ENCODE measurements at places on chromosomes 12 and 14.

DNA sequence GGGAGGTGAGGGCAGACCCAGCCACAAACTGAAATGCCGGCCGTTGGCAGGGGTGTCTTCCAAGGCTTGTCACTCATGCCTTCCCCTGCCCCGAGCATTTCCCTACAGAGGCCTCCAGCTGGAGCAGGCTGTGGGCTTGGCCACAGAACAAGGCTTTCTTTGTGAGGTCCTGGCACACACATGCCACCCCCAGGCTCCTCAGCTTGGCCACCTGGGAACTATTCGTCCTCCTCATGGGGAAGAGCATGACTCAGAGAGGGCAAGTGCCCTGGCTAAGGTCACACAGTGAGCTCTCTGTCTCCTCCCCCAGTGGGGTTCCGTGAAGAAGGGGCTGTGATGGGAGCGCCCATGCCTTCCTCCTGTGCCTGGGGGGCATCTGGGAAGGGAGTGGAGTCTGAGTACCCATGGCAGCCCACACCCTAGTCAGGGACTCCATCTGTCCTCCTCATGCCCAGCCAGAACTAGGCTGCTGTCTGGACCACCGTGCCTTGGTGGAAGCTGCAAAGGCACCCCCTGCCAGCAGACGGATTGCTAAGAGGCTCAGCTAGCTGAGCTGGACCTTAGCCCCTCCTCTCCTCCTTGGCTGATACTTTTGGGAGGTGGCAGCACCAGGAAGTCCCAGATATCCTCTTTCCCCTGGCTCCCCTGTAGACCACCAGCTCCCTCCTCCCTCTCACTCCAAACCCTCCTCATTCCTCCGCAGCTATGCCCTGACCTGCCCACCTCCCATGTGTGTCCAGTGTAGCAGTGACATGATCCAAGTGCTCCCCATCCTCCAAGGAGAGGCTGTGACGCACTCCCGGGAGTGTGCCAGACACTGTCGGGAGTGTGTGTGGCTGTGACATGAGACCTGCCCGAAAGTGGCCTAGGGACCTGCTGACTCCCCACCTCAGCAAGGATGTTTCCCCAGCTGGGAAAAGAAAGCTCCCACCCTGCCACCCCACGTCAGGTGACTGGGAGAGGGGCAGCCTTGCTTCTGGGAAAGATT, 21.4 kb downstream of the ABCB9 start:
- no peak for DNase-seq

DNA sequence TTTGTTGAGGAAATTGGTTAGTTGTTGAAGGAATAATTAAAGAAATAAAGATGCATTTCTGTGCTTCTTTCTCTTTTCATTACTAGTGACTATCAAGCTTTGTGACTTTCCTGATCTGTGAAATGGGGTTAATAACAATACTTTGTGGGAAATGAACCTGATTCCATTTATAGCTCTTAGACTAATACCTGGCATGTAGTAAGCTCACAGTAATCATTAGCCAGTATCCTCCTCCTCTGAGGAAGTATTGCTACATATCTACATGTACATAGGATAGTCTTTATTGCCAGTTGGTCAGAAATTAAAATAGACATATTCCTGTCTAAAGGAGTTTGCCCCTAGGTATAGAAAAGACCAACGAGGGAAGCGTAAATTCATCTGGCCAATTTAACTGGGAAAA, 1.8 kb upstream of the CCDC198 start:
- DNase-seq: no peak

DNA sequence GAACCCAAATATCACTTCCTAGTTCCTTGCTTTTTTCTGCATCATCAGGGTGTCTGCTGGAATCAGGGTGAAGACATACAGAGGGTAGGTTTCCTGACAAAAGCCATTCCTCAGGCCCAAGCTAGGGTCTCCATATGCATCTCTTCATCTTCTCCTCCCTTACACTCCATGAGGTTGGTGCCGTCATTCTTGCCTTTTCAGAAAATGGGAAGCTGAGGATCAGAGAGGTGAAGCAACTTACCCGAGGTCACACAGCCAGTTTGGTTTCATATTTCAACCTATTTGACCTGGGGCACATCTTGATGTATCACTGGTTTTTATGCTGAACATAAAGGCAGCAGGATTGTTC, 7.3 kb upstream of the FAM222A start:
- no peak for DNase-seq

DNA sequence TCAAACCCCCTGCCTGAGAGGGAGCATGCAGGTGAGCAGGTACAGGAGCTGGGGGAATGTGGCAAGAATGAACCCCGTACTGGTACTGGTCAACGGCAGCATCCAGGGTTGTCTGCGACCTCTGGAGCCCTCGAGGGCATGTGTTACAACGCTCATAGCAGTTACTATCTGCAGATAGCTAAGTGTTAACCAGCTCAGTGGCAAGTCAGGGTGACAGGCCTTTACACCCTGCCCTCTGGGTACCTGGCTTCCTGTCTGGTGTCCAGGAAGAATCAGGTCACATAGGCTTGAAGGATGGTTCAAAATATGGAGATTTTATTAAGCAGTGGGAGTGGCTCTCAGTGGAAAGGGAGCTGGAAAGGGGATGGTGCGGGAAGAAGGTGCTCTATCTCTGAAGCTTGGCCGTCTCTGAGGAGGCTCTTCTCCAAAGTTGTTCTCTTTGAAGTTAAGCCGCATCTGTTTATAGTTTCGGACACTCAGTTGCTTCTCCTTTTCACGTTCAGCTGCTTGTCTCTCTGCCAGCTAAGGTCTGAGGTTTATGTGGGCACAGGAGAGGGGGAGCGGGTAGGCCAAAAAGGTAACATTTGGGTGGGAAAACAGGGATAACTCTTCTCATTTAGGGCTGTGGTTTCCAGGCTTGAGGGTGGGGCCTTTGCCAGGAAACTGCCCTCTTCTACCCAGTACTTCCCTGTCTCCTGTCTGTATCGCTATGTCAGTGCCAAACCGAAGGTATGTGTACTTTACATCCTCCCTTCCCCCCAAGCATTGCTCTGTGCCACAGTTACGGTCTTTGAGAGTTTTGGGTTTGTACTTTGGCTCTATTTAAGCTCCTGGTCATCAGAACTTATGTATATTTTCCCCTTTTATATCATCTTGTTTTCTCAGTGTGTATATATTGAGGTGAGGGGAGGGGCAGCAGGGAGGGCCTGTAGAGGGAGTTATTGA, 305.8 kb downstream of the RGS6 start:
- DNase-seq: no peak

DNA sequence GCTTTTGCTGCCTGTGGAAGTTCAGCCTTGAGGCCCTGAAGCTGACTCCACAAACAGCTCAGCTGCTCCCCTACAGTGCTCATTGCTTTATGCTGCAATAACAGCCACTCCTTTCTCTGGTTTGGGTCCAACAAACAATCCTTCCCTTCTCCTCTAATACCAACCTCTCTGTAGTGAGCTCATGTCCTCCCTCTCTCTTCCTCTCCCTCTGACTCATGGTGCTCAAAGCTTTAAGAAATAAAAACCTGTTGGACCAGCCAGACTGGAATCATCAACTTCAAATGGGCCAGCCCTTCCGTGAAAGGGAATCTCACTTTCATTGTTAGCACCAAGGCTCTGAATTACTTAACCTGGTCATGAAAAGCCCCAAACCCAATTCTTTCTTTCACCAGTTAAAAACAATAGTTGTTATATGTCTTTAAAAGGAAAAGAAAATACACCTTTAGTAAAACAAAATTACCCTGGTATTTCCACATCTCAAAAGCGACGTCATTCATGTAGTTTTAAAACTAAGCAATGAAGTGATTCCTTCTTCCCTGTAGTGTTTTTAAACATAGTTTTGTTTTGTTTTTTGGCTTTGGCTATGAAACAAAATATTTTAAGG, 126.4 kb downstream of the DUSP6 start:
- DNase-seq: peak; percentile 13

DNA sequence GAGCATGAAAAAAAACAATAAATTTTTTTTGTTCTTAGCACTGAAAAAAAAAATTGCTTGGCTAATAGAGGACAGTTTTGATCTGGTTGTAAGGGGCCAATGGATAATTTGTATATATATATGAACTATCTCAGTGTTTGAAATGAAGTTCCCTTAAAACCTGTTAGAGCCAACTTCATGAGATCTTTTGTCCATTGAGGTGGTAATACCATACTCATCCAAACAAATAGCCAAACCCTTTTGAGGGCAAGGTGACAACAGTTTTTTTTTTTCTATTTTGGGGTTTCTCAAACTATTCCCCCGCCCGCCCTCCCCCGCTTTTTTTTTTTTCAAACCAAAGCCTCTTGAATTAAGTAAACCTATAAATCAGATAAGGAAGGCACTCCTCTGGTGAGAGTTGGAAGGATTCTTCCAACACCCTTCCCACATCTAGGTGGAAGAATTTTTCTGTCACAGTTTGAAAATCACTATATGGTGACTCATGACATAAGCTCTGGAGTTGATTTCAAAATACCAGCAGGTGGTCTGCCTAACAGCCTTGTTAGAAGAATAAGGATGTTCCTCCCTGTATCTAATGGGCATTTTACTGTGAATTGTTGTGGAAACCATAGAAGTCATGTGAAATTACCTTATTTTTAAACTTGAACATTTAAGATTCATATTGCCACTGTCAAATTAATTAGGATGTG, 10.2 kb downstream of the ARHGAP5 start:
- no peak for DNase-seq

GRCh38 chr12:88562151-88562550, 18.1 kb downstream of the KITLG start:
- no peak for DNase-seq
